ENCODE measurements at places on chromosomes 7 and 10.
A peak's percentile ranks its signal among the peaks of the same experiment; 100 is the strongest.

DNA sequence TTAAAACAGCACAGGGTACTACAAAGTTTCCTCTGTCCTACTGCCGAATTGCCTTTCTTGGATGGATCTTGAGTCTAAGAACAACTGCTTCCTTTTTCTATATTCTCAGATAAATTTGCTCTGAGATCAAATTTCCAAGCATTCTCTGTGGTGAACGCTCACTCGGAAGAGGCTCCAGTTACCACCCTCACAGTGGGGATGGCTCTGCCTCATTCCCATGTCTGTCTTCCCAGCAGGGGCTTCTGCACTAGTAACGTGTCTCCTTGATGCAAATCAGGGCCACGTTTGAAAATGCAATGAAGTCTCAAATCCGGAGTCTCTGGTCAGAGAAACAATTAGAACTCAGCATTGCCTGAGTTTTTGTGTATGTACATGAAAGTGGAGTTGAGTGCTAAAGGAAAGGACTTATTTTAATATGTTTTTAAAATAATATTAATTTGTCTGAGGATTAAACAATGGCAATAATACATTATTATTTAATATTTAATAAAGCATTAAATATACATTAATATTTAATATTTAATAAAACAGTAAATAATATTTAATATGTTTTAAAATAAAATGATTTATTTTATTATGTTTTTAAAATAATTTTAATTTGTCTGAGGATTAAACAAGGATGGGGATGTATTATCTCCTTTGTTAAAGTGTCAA, 61.8 kb downstream of the INHBA start:
- DNase-seq: no peak

- DNase-seq: peak; percentile 64
Measured at GRCh38 chr10:70679498-70679897, 7.2 kb downstream of the ADAMTS14 start.

- DNase-seq: no peak
Measured at GRCh38 chr10:99389729-99390480, 40.5 kb downstream of the GOT1 start.

GRCh38 chr7:68247126-68247525, 1250.5 kb downstream of the TYW1 start:
- DNase-seq: no peak

- no peak for DNase-seq
Measured at GRCh38 chr7:21704359-21704758, 161.5 kb downstream of the DNAH11 start.

DNA sequence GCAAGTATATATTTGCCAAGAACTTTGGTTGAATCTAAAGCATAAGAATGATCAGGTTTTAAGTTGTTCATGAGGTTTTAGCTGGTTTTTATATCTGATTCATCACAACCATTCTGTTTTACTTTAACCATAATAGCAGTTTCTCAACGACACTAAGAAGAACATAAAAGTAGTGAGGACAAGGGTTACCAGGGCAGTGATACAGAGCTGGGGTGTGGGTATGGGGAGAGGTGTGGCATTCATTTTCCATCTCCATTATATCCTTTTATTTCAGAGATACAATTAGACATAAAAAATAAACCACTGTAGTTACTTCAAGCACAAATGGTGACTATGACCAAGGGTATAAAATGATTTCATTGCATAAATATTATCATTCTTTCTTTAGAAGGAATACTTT, 149.8 kb upstream of the STEAP4 start:
- DNase-seq: no peak

DNA sequence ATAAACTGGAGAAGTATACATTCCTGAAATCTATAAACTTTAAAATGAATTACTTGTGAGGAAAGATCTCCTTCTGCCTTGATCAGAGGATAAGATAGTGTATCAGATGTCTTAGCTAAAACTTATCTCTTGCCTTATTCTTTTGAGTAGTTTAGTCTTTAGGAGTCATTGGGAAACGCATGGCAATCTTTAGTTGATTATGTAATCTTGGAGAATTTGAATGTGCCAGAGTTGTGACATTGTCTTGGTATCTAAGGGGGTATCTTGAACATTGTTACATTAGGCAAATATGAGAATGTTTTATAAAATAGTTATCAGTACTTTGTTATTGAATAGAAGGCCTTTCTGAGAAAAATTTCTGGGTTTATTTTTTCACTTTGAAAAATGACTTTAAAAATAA, 61.6 kb upstream of the ADRA2A start:
- no peak for DNase-seq

GRCh38 chr7:74512762-74513161, 59.1 kb downstream of the GTF2IRD1 start:
- no peak for DNase-seq

DNA sequence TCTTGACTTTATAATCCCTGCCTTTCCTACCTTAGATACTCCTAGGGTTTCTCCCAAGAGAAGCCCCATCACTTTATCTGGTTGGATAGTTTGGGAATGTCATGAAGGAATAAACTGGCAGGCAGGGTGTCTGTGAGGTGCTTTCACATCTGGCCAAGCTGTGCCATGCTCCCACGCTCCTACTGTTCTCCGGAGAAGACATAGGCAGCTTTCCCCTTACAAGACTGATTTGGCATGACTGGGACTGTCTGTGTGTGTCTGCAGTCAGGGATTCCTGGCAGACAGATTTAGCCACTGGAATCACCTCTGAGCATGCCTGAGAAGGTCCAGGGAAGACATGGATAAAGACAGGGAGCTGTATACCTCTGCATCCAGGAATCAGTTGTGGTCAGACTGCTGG, 45.3 kb downstream of the HK1 start:
- DNase-seq: no peak

GRCh38 chr7:28458732-28459131, 46.4 kb downstream of the CREB5 start:
- no peak for DNase-seq

- no peak for DNase-seq
Measured at GRCh38 chr10:71804077-71804476, 30.8 kb upstream of the VSIR start.

DNA sequence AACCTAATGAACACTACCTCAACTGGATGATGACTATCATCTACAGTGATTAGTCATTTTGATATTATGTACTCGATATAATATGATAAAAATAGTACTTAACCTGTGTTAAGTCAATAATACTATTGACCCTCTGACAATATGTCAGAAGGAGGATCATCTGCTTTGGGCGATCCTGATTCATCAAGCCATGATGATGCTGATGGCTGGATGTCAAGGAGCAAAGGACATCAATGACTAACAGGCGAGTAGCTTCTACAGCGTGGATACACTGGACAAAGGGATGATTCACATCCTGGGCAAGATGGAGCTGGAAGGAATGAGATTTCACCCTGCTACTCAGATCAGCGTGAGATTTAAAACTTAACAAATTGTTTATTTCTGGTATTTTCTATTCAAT, 94.4 kb upstream of the SKAP2 start:
- peak; percentile 78 for DNase-seq

DNA sequence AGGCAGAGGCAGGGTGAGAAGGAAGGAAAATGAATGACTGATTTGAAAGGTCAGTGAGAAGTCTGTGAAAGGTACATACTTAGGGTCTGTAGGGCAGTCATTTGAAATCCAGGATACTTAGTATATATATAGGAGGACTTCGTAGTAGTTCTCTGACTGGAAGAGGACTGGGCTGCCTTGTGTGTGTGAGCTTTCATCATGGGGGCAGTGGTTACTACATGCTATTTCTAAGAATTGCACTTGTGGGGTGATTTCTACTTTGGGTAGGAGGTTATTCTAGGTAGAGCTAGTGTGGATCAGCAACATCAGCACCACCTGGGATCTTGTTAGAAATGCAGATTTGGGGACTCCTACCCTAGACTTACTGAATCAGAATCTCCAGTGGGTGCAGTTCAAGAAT, 104.1 kb downstream of the AUTS2 start:
- no peak for DNase-seq

DNA sequence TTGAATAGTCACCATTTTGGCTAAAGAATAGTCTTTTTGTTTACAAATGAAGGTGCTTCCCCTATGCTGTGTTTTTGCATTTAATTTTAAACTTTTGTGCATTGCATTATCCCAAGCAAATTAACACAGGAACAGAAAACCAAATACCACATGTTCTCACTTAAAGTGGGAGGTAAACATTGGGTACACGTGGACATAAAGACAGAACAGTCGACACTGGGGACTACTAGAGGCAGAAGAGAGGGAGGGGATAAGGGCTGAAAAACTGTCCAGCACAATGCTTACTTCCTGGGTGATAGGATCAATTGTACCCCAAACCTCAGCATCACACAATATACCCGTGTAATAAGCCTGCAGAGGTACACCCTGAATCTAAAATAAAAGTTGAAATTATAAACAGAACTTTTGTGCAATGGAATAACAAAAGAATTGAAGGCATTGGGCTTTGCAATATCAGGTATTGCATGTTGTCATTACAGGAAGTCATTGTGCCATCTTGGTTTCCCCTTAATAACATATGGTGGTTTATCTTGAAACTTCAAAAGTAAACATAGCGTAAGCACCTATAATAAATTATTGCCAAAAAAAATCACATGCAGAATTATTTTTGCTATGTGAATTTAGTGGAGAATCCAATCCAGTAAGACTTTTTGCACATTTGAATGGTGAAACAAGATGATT, 16.1 kb downstream of the ADD3 start:
- DNase-seq: no peak

DNA sequence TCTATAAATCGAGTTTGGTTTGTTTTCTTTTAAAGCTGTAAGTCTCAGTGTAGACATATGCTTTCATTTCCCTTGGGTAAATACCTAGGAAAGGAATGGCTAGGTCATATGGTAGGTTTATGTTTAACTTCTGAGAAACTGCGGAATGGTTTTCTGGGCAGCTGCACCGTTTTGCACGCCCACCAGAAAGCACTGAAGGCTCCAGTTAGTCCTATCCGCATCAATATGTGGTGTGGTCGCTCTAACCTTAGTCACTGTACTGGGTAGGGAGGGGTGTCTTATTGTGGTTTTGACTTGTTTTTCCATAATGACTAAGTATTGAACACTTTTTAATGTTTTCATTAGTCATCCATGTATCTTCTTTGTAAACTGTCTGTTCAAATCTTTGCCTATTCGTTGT, 279.5 kb upstream of the AKR1E2 start:
- no peak for DNase-seq

- no peak for DNase-seq
Measured at GRCh38 chr7:124532166-124532565, 233.4 kb downstream of the GPR37 start.

GRCh38 chr7:41599760-41600159, 103.1 kb downstream of the INHBA start:
- DNase-seq: no peak

DNA sequence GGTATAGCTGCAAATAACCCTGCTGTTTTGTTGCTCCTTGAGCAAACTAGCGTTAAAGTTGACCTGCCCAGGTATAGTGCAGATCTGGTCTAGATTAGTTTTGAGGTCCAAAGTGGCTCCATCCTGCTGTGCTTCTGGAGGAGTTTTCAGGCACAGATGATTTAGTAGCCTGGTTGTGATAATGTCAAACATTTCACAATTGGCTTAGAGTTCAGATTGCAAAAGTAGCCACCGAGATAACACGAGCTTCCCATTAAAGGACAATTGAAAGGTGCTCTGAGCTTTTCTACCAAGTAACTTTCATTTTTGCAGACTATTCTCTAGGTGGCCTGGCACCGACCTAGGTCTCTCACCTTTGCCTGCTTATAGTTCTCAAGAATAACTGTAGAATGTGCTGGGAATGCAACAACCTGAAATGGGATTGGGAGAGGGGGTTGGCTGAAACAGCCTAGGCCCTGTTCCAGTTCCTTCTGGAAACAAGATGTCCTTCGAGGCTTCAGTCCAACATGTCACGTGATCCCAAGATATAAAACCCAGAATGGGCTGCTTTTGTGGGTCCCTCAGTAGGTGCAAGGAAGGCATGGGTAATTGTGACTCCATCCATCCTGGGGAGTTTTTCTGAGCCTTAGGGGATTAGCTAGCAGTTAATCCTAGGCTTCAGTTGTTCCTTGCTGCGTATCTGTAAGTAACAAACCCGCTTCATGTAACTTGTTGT, 201.0 kb downstream of the CHRM2 start:
- DNase-seq: no peak

GRCh38 chr10:84341538-84341856, 13.1 kb downstream of the CCSER2 start:
- DNase-seq: no peak

DNA sequence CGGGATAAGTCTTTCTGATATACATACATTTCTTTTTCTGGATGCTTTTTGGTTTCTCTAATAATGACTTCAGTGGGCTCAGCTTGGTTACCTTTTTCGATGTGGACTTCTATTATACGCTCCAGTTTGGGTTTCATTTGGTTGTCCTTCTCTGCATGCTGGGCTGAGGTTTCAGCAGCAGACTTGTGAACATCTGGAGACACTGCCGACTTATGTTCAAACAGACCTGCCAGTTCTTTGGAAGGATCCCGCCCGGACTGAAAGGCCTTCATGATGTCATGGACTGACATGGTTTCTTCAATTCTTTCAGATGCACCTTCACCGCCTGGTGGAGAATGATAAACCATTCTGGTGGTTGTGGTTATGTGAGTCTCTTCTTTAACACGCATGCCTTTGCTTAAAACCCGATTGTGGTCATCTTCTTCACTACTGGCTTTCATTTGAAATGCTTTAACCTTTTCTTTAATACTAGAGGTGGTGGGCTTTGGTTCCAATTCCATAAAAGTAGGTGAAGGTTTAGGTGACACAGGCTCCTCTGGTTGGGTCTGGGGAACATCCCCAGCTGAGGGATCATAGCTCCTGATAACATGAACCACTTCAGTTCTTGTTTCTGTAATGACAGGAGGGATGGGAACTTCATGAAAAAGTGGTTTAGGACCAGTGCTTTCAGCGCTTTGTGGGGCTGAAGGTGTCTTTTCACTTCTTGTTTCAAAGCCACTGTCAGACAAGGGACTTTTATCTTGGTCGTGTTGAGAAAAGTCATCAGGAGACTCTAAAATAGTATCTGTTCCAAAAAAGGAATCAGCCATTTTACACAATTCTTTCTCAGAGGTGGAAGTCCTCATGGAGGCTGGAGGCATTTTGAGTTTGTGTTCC, 167.7 kb upstream of the CCDC6 start:
- no peak for DNase-seq

- no peak for DNase-seq
Measured at GRCh38 chr10:66717231-66717981, 208.4 kb upstream of the LRRTM3 start.

DNA sequence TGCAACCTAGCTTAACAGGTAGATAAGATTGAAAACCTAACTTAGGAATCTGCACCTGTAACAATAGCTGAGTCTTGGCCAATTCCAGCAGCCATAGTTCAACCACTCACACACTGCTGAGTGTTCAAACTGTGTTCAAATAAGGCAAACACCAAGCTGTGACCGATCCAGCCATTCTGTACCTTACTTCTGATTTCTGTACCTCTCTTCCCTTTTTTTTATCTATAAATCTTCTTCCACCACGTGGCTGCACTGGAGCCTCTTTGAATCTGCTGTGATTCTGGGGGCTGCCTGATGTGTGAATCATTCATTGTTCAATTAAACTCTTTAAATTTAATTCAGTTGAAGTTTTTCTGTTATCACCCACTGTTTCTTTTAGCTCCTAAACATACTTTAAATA, 15.7 kb upstream of the FOXL3 start:
- no peak for DNase-seq

All from HFFc6 (cell line).